Large intestine (tissue), 12 donors: ENCODE measurements at places on chromosomes 7 and 10. TPM values are rescaled to one million over a fixed set of nuclear protein-coding genes. Genes with fewer than 3 reads are reported as not detected.

CLCN1 gene
- 1.6 TPM for polyA plus RNA-seq

MYOZ1 gene
- polyA plus RNA-seq, result 0.94 TPM

PAXIP1 gene
- 13.9 TPM for polyA plus RNA-seq

- DNase-seq, result no peak
These were observed 9.5 kb upstream of the C10orf71 start for GRCh38 chr10:49289480-49289879.

GSTO2 gene
- polyA plus RNA-seq, result 35.7 TPM

DNA sequence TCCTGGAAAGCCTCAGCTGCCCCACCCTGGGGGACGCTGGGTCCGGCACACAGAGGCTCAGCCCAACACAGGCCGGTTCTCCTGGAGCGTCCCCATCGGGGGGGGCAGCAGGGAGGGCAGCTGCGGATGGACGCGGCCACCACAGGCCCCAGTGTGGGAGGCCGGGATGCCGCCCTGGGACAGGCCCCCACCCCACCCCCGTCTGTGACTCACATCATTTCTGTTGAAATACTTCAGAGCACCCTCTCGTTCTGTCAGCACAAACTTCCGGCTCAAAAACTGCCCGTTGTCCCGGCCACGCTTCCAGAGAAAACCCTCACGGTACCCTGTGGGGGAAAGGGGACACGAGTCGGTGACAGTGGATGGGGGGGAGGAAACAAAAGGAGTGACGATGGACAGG, 28.5 kb downstream of the GET4 start:
- no peak for DNase-seq

DNA sequence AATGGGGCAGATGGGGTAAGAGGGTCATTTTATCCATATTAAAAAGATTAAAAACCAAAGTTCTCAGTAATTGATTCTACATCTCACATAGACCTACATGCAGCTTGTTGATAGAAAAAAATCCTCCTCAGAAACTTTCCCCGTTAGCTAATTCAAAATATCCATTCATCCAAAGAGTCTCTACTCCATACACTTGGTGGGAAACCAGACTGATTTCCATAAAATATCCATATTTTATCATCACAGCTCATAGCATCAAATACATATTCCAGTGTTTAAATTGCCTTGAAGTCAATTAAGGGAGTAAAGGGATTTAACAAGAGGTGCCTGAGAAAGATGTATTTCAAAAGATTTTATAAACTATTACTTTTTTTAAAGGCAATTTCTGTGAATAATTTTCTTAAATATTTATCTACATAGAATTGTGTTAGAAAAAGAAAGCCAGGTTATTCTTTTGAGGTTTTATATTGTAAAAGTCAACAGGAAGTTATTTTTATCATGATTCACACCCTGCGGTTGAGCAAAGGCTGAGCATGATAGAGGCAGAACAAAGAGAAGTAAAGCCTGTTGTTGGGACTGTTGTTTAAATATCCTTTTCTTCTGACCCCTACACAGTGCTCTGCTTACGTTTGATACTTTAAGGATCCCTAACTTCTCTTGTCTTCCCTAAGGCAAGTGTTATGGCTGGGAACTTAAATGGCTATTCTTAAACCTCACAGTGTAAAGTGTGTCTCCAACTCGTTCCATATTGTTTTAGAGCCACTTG, 266.7 kb downstream of the PRKG1 start:
- DNase-seq, result no peak

DNA sequence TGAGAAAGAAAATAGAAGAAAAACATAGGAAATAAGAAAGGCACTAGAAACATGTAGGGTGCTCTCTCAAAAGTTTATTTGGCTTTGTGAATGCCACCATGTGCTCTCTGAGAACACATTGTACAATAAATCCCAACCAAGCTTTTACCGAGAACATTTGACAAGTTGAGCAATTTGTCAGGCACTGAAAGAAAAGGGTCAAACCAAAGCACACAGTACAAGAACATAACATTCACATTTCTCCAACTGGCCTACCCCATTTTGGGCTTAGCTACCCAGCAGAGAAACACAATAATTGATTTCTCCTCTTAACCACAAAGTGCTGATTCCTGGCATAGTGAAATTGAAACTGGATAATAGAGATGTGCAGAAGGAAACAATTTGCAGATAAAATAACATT, 69.2 kb upstream of the SLC39A12 start:
- no peak for DNase-seq

NDUFA5 gene
- polyA plus RNA-seq, result 155 TPM

GRCh38 chr7:103902917-103903316, 86.5 kb downstream of the RELN start:
- no peak for DNase-seq

DNA sequence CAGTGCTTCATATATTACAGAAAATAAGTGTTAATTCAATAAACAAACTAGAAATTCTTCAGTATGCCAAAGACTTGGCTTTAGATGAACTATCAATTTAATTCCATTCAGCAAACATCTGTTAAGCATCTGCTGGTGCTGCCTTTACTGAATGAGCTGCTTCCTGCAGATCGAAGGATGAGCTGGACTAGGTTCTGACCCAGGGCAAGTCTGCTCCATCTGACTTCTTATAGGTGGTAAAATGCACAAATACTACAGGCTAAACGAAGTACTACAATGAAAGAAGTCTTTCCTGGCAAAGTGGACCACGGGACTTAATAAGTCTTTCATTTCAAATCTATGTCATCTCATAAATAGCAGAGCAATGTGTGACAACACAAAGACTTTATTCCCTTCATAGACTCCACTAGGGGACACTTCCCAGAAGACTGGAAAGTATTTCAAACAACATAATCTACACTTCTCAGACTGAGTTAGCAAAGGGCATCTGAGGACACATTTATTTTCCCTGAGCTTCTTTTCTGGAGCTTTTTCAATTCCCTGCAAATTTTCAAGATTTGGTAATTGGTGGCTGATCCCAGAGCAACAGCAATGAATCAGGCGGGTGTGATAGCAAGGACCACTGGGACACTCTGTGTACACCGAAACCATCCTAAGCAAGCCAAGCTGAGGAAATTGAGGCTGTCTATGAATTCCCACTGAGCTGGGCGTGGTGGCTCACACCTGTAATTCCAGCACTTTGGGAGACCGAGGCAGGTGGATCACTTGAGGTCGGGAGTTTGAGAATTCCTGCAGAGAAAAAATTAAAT, 108.9 kb upstream of the FRMD4A start:
- DNase-seq, result no peak

LIPN gene
- polyA plus RNA-seq, result not detected

DMBT1 gene
- polyA plus RNA-seq, result 198 TPM

GRCh38 chr7:33719059-33719581, 186.2 kb upstream of the BMPER start:
- DNase-seq, result no peak

TMEM176A gene
- polyA plus RNA-seq, result 300 TPM

DNA sequence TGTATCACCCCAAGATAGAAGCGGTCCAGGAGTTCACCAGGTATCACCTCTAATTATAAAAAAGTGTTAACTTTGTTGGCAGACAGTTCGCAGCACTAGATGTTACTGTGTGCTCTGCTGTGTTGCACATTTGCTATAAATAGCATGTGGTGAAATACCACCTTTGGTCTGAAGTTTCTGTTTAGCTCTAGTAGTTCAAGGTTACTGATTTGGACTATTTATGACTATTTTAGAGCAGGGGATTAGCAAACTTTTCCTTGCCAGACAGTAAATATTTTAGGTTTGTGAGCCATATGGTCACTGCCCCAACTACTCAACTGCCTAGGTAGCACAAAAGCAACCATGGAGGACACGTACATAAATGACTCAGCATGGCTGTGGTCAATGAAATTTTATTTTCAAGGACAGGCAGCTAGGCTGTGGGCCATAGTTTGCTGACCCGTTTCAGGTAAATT, 16.5 kb downstream of the DENND10 start:
- peak; percentile 90 for DNase-seq

DNA sequence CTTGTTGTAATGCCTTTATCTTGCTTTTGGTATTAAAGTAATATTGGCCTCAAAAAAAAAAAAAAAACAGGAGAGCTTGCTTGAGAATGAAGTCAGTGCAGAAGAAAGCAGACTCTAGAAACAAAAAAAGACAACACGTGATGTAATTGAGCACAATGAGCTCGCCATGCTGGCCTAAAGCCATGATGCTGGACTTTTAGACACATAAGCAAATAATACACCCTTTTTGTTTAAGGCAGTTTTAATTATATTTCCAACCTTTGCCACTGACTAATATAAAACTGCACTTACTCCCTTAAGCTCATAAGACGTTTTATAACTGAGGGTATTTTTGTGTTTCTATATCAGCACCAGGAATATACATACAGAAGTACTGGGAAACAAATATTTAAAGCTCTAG, 798.3 kb downstream of the KCNMA1 start:
- DNase-seq, result no peak

HOXA10 gene
- polyA plus RNA-seq, result 0.12 TPM

TPK1 gene
- 5.4 TPM for polyA plus RNA-seq

- no peak for DNase-seq
These were observed 358.1 kb downstream of the CRPPA start for GRCh38 chr7:16063221-16063620.

SLC13A1 gene
- polyA plus RNA-seq, result 1.7 TPM

DNA sequence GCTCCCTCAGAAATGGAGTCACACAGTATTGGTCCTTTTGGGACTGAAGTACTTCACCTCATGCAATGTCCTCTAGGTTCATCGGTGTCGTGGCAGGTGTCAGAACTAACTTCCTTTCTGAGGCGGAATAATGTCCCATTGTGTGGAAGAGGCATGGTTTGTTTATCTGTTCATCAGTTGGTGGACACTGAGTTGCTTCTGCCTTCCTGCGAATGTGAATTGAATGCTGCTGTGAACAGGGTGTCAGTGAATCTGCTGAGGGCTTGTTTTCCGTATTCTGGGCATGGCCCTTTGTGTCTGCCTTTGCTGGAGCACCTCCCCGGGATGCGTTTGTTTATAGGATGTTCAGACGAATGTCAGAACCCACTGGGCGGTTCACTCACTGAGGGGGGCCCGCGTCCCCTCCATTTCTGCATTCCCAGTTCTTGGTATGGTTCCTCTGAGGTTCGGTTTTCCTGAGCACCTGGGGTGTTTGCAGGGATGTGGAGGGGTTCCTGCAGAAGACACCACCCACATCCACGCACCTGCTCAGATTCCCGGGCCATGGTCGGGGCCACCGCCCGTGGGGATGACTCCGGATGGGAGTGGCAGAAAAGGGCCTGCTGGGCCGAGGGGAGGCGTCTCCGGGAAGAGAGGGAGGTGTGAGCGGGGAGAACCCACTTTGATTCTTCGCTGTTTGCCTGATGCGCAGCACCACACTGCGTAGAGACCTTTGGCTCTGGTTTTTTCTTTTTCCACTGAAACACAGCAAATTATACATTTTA, 33.1 kb downstream of the CHST12 start:
- DNase-seq, result no peak

DNA sequence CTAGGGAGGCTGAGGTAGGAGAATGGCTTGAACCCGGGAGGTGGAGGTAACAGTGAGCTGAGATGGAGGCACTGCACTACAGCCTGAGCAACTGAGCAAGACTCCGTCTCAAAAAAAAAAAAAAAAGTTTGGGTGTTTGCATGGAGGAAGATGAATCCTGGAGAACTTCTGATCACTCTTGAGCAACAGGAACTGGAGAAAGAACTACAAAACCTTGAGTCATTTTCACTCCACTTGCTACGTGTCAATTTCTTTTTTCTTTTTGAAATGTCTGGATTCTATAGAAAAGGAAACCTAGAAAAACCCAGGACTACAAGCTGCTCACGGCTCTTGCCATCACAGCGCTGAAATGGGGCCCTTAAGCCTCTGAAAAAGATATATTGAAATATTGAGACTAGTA, 189.6 kb upstream of the NRP1 start:
- DNase-seq, result no peak

RPEL1 gene
- 0.09 TPM for polyA plus RNA-seq

DNA sequence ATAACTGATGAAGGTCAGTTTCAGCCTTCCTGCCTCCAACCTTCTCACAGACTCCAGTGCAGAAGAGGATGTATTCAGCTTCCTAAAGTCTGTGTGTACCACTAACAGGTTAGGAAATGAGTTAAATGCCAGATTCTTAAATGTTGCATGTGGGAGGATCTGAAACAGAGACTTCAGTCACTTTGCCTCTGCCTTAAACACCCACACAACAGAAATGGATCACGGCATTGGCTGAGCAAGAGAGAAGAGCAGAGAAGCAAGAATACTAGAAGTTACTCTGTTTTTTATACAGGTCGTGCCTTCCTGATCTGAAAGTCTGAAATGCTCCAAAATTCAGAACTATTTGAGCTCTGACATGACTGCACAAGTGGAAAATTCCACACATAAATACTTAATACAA, 98.9 kb upstream of the ARHGAP21 start:
- no peak for DNase-seq

GRCh38 chr7:142384493-142384922, 126.7 kb upstream of the PRSS58 start:
- DNase-seq, result no peak

CALD1 gene
- 191 TPM for polyA plus RNA-seq

DNA sequence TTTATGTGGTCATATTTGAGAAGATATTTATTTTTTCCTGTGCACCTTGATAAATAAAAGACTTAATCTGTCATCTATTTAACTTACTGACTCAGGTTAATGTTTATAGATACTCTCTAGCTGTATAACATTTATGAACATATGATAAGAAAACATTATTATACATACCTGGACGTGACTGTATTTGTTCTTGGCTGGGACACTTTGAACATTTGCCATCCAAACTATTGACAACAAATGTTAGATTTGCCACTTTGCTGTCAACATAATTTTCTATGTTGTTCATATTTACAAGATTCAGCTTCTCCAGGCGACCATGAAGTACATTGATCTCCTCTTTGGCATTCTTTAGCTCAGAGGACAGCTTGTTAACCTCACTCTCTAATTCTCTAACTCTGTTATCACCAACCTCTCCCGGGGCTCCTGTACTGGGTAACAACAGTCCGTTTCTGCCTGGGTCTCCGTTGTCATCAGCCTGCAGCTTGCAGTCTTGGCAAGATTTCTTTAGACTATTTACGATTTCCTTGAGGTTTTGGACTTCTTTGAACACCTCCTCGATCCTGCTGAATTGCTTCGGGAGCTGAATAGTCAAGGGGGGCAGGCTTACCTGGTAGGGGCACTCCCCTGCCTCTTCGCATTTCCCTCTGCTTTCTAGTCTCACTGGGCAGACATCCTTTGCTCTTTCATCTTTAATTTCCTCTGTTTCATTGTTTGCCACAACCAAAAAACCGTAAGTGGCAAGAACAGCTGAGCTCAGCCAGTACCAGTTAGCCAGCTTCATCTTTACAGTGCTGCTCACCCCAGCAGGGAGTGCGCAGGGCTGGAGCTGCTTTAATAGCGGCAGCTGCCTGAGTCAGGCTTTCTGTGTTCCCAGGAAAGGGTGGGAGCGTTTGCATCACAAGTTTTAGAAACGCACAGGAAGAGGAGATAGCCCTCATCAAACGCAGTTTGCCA, at the start of gene FGL2:
Gene FGL2, minus strand, starts transcription at position 807 of the 954 bp plus-strand sequence. Its CDS starts 26 bp downstream, at position 781.
- no peak for DNase-seq

DNA sequence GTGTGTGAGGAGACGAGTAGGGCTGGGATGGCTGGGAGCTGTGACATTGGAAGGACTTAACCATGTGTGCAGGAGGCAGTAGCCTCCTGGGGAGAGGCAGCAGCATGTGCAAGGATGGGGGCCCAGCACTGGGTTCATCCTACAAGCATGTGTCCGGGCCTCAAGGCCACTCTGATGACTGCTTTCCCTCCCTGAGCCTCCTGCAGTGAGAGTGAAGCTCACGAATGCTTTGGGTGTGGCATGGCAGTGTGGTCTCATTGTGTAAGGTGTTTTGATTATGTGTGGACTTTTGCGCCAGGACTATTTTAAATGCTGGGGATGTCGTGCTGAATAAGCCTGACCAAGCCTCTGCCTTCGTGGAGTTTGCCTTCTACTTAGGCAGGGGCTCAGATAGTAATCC, 122.0 kb upstream of the INSYN2A start:
- DNase-seq, result peak; percentile 70

OPN4 gene
- polyA plus RNA-seq, result not detected
